Right renal pelvis (tissue), 4 donors: ENCODE measurements at places on chromosomes 12 and 14.

DNA sequence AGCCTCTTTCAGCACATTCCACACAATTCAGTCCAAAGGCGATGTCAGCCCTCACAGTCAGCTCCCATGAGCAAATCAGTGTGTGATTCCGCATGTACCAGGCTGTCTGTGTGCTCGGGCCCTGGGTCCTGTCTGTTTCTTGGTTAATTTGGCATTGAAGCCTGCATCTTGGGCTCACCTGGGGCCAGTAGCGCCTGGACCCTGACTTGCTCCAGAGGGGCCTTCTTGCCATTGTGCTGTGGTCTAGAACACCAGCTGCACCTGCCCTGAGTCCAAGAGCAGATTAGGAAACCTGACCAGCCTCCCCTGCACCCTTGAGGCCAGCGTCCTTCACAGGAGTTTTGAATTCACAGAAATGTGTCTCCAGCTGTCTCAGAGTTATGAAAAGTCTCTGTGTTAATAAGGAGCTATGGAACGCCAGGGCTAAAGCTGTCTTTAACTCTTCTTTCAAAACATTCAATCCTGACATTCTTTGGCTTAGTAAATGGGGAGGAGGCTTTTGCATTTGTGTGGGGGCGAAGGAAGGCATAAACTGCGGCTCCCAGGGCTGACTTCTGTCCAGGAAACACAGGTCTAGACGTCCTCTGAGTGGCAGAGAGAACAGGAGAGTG, 102.2 kb downstream of the ARF6 start:
- no peak for DNase-seq

GRCh38 chr14:61279082-61279481, 2.1 kb downstream of the TMEM30B start:
- no peak for DNase-seq

GRCh38 chr12:96985515-96986362, 78.7 kb downstream of the NEDD1 start:
- DNase-seq = no peak

DNA sequence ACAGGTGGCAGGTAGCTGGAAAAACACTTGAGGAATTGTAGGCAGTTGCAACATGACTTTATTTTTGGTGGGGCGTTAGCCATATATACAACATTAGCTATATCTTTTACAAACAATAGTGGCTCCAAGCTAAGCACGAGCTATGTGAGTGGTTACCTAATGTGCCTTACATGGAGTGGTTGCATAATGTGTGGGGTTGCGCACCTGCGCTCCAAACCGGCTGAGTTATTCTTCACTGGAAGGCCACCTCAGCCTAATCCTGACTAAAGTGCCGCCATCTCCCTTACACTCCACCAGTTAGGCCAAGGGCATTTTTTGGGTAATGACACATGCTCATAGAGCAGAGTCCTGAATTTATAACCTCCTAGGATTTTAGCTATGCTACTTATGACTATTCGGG, 31.8 kb upstream of the G2E3 start:
- DNase-seq = no peak

GRCh38 chr14:93787465-93788292, 606 bp downstream of the PRIMA1 start:
- DNase-seq = no peak

DNA sequence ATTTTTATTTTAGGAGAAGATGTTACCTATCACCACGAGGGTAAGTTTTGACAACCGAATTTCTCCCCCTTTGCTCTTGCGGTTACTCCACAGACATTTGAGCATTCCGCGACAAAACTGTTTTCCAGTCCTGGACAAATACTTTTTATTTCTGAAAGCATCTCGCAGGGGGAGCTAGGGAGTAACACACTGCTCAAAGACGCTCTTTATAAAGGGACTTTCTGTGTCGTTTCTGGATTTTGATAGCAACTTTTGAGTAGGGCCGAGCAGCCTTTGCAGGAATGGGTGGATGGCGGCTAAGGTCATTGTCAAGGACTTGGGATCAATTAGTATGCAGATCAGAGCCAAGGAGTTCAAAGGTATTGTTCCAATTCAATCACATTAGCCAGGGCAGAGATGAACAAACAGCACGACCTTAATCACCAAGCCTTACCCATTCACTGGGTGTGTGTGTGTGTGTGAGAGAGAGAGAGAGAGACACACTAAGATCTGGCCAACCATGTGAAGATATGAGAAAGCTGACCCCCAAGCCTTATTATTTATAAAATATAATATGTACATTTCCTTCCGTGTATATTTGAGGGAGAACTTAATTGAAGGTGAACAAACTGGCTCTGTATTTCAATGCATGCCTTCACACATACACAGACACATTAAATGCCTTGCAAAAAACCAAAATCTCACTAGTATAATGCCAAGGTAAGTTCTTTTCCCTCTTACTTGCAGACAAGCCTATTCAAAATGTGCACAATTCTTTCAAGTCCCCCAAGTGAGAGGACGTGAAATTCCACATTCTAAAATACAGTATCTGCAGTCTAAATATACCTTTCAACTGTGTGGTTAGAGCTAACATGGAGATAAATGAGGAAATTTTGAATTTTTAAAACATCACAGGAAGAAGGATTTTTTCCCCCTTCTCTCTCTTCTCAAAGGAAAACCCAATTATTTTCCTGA, 613.8 kb downstream of the VRK1 start:
- no peak for DNase-seq

- no peak for DNase-seq
These were observed 11.1 kb downstream of the DCN start for GRCh38 chr12:91171476-91171875.

DNA sequence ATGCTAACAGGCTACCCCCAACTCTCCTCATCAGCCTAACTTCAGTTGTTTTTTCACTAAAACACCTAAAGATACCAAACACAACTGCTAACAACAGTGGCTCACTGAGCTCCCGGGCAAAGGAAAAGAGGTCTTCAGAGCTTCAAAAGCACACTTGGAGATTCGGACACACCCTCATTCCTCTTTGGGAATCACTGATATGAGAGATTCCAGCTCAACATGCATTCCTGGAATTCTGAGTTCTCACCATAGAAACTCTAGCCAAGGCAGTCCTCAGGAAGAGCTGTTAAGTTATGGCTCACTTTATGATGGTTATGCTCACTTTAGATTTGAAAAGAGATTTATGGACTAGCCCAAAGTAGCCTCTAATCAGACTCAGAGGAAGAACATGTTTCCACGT, 40.1 kb downstream of the STXBP6 start:
- DNase-seq = no peak

DNA sequence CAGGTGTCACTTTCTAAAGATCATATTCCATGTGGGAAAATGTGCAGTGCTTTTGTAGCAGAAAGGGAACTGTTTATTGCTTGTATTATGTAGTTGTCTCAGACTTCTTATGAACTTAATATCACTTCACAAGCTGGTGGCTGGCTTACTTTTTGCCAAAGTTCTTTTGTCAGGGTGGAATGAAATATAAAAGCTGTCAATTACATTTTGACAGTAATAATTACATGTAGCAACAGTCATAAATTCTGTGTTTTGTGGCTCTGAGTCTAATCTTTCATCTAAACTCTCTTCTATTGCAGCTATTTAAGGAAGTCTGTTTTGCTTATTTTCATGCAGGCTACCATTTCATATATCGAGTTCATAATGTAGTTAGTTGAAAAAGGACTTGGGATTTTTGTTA, 106.6 kb downstream of the OTOGL start:
- no peak for DNase-seq

DNA sequence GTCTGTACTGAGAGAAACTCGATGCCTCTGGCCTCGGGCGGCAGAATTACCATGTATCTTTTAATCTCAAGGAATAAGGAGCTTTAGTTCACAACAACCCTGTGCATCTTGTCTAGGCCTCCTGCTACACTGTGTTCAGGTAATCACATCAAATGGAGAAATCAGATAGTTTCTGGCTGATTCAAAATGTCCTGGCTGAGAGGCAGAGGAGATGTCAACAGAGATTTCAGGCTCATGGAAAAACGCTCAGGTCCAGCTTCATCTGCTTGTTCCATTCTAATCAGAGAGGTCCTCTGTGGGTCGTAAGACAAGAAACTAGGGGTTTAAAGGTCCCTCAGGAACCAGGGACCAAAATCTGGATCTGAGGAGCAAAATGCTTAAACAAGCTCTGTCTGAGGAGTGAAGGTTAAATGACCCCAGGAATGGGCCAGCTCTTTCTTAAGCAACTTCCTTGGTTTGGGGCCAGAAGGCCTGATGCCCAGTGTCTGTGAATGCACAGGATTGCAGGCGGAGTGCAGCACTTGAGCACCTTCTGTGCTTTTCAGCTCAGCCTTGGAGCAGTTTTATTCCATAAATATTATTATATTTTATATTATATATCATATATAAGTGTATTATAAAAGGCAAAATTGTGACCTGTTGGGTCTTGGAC, 170.2 kb upstream of the PRICKLE1 start:
- no peak for DNase-seq

DNA sequence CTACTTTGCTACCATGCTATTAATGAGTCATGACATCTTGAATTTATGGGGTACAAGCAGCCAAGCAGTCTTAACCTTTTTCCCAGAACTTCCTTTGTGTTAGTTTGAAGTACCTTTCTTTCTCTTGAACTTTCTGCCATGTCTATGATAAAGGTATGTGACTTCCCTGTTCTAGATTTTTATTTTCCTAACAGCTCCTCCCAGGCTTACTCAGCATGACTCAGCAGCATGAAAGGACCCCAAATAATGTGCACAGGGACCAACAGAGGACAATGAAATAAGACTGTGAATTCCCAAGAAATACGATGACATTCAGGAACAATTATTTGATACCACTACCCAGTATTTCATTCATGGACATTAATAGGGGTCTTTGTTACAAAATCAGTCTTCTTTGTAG, 60.0 kb downstream of the TTC6 start:
- DNase-seq = no peak

- DNase-seq = no peak
These were observed 329.3 kb upstream of the OR4E1 start for GRCh38 chr14:22002860-22003284.

DNA sequence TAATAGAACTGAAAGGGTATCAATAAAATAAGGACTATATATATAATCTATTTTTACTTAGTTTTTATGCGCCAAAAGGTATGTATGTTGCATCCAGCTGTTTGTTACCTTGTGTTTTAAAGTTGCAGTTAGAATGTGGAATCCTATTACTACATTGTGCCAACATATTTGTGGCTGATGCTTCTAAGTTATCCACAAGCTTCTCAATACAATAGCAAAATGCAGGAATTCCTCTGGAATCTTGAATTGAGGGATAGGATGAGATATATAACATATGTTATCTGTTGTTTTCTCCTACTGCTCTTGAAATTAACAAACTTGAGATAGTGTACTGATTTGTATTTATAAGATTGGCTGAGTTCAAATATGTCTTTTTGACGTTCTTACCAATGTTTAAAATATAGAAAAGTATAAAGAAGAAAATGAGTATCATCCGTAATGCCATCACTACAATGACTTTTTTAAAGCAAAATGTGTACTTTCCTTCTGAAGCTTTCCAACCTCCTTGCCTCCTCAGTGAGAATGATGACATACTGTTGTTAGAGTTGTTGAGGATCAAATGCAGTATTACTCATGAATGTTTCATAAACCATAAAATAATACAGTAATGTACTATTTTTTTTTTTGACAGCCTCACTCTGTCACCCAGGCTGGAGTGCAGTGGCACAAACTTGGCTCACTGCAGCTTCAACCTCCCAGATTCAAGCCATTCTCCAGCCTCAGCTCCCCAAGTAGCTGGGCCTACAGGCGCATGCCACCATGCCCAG, 6.6 kb downstream of the RAP1B start:
- no peak for DNase-seq

- no peak for DNase-seq
These were observed 7.4 kb downstream of the UBE2N start for GRCh38 chr12:93434256-93434865.

GRCh38 chr12:122385171-122386016, 37.1 kb downstream of the CLIP1 start:
- DNase-seq = no peak

DNA sequence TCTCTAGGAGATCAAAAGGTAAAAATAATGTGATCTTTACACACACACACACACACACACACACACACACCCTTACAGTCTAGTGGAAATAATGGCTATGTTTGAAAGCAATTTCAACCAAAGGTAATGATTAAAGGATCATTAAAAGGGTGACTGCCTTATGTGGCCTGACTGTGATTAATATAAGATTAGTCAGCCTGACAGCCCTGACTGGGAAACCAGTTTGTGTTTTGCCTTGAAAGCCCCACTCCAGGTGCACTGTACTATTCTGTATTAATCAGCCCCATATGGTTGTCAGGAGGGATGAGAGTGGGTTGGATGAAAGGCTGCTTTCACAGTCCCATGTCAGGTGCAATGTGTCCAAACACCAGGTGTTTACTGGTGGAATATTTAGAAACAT, 10.5 kb downstream of the RASSF9 start:
- no peak for DNase-seq
